ENCODE measurements at places on chromosomes 4 and X.

- peak; percentile 31 for DNase-seq
These were observed 1539.0 kb upstream of the IGFBP7 start for GRCh38 chr4:58649226-58649625.

DNA sequence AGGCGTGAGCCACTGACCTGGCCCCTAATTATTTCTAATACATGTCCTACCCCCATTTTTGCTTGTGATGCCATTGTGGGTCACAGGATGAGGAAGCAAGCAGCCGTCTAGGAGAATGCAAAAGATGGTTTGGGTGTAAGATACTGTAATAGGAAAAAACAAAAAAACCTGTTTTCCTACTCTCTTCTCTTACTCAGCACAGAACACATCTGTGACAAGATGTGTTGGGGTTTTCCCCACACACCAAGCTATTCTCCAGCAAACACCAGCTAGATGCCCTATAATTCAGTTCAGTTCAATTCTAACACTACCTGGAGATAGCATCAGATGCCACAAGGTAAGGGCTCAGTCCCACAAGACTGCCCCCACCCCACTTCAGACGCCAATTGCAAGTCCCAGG is 15.3 kb upstream of the HPRT1 start:
- no peak for DNase-seq

- DNase-seq: no peak
These were observed 39.3 kb downstream of the SLAIN2 start for GRCh38 chr4:48380583-48381167.

- no peak for DNase-seq
These were observed 65.6 kb upstream of the PCDH18 start for GRCh38 chr4:137597752-137598430.

DNA sequence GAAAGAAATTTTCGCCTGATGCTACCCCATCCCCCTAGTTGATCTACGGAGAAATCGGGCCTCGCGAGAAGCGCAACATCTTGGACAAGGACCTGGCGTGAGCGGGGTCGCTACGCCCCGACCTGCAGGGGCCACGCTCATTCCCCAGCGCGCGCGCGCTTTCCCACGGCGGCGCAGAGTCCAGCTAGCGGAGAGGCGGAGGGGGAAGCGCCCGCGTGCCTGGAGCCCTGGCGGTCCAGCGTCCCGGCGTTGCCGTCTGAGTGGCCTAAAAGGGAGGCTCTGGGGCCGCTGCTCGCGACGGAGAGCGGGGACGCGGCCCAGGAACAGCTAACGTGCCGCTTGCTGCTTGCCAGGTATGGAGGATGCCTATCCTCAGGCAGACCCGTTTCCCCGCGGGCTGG is 6.0 kb upstream of the SOX3 start:
- no peak for DNase-seq

GRCh38 chrX:130106071-130106470 is 4.2 kb downstream of the ELF4 start:
- no peak for DNase-seq

DNA sequence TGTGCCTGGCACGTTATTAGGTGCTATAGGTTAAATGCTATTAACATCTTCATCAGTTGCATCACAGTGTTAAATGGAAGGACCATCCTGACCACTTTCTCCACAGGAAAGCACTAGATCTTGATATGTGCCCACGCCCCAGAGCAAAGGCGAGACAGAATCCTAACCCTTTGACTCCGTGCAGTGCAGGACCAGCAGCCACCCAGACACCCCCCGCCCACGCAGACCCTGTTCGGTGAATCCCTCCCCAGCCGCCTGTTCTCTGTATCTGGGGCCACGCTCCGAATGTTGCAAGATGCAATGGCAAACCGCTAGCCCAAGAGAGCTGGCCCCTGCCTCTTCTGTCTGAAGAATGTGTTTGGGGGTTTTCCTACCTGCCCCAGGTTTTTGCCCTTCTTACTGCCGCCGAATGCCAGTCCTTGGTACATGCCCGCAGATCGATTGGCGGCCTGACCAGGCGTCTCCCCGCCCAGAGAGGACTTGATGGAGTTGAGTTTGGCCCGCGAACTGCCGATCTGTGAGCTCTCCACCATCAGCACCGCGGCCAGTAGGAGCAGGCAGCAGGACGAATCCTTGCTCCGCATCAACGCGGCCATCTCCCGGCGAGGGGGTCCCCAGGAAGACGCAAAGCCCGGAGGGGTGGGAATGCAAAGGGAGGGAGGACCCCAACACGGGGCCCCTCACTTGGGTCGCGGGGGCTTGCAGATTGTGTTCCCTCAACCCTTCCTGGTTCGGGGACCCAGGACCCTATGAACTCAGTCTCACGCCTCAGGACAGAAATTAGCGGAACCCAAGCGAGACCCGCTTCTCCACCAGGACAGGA is 906 bp downstream of the DKK2 start:
- DNase-seq: no peak

DNA sequence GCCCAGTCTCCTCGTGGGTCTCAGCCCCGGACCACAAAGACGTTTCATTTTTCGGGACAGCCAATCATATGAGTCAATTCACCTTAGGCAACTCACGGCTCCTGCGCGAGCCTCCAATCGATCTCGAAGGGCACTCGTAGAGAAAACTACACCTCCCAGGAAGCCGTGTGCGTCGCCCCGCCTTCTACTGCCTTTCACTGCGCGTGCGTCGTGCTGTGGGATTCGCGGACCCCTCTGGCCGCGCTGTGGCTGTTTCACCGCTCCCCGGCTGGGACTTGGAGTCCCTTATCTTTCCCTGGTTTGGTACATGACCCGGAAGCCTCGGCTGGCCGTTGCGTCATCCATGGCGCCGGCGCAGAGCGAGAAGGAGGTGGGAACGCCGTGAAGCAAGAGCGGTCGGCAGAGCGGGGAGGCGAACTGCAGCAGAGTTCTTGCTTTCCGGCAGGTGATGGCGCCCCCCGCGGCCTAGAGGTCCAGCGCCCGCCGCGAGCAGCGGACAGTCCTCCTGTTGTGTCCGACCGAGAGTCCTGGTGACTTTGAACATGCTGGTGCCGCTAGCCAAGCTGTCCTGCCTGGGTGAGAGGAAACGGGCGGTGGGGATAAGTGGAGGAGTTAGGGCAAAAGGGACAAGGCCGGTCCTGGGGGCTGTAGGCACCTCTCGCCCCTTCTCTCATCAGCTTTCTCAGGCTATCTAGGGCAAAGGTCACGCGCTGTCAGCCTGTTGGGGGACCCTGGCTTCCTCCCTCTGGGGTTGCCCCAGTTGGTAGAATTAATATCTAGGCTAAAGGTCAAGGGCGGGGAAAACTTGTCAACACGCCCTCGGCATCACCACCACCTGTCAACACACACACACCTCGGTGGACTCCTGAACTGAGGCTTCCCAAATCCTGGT is at the start of gene ETFDH:
Gene ETFDH, plus strand, starts transcription at position 382 of the 892 bp plus-strand sequence. Its CDS starts 161 bp downstream, at position 543.
- peak; percentile 100 for DNase-seq

- DNase-seq: no peak
These were observed 20.3 kb upstream of the HGFAC start for GRCh38 chr4:3421470-3421869.

DNA sequence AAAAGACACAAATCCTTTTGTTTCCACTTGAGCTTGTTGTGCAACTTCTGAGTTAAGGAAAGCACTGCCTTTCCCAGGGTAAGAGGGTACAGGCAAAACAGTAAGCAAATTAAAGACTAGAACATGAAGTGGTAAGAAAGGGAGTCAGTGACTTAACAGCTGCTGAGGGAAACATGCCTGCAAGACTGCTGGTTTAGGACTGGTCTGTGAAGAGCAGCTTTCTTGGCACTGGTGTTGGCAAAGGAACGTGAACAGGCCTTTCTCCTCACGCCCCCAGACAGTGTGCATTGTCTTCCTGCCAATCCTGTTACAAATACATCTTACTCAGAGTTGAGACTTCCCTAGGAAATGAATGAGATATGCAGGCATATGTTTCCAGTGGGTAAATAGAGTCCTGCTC is 2.6 kb downstream of the LHFPL1 start:
- no peak for DNase-seq

GRCh38 chrX:138889149-138889548 is 177.6 kb upstream of the FGF13 start:
- no peak for DNase-seq

- DNase-seq: no peak
These were observed 132.6 kb downstream of the FHDC1 start for GRCh38 chr4:153068751-153069150.

DNA sequence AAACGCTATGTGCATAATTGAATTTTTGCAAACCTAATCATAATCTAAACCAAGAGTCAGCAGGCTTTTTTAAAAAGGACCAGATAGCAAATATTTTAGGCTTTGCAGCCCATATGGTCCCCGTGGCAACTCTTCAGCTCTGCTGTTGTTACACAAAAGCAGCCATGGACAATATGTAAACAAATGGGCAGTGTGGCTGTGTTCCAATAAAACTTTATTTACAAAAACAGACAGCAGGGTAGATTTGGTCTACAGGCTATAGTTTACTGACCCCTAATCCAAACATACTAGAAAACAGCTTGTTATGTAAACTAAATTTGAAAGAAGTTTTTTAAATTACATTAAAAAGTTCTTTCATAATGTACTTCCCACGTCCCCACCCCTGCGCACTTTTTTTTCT is 53.1 kb downstream of the FUNDC1 start:
- no peak for DNase-seq

- no peak for DNase-seq
These were observed 276.5 kb downstream of the PPP4R3C start for GRCh38 chrX:27186671-27187070.

- no peak for DNase-seq
These were observed 14.4 kb downstream of the MCUB start for GRCh38 chr4:109574443-109574850.

- no peak for DNase-seq
These were observed at the start of gene TMEM150C for GRCh38 chr4:82561786-82562563. TMEM150C (minus strand) TSS chr4:82561988; CDS start chr4:82504657, 57,331 bp downstream.

DNA sequence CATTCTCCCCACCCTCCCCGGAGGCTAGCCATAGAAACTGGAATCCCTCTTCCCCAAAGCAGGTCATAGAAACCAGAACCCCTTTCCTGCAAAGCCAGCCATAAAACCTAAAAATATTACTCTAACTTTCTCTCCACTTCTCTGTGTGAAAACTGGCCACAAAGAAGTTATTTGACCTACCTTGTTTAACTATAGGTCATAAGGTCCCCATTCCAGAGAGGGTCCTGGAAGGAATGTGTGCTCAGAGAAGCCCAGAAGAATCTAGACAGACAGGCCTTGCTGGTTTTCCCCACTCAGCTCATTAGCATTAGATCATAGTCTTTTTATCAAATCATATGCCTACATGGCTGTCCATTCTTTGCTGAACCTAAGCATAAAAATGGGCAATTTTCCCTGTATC is 52.8 kb upstream of the TEX13A start:
- DNase-seq: no peak

- no peak for DNase-seq
These were observed 29.2 kb downstream of the SMIM14 start for GRCh38 chr4:39609454-39609931.

GRCh38 chr4:186900984-186901383 is 177.3 kb upstream of the FAT1 start:
- DNase-seq: no peak

- DNase-seq: no peak
These were observed 12.4 kb upstream of the DHRSX start for GRCh38 chrX:2513121-2513664.

- no peak for DNase-seq
These were observed 105.9 kb downstream of the DDX60 start for GRCh38 chr4:168212656-168213055.

DNA sequence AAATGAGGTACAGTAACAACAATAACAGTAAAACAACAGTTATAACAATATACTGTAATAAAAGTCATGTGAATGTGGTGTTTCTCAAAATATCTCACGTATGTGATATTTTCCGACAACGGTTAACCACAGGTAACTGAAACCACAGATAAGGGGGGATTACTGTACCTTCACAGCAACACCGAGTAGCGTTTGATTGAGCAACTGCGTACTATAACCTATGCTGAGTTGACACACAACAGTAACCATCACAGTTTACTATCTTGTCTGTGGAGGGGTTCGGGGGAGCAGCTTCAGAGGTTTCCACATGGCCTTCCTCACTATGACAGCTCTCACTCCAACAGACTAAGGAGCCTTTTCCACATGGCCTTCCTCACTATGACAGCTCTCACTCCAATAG is 13.4 kb downstream of the RBMX2 start:
- no peak for DNase-seq

DNA sequence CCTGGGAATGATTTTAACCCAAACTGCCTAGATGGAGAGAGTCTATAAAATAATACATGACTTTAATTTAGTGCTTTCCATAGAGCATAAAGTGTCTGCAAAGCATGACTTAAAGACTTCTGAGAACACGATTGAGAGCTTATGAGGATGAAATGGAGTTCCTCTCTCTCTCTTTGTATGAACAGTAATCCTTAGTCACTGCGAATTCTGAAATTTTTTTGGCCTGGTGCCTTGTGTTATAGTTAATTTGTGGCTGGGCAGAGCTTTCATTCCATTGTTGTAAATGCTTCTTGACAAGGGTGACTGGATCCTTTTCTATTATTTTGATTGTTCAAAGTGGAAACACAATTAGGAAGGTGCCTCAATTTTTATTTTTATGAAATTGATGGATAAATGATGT is 179.5 kb downstream of the CEP135 start:
- no peak for DNase-seq

GRCh38 chr4:62948108-62948507 is 1461.1 kb downstream of the TECRL start:
- no peak for DNase-seq

- no peak for DNase-seq
These were observed 6.8 kb upstream of the TMEM144 start for GRCh38 chr4:158203436-158203835.

DNA sequence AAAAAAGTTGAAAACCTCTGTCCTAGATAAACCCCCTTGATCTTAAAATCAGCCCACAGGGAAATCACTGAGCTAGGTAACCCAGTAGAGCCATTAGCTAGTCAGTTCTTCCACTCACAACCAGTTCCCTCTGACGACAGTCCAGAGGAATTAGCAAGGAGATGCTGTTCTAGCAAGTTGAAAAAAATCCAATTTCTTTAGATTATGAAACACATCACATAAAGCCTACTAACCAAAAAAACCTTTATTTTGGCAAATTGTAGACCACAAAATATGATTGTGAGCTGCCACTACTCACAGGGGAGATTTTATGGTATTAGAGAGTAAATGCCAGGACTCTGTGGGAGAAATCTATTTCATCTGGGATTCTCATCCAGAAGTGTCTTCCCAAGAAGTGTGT is 22.6 kb downstream of the ADAMTS3 start:
- no peak for DNase-seq

GRCh38 chrX:51641421-51642021 is 22.8 kb upstream of the CENPVL3 start:
- no peak for DNase-seq

DNA sequence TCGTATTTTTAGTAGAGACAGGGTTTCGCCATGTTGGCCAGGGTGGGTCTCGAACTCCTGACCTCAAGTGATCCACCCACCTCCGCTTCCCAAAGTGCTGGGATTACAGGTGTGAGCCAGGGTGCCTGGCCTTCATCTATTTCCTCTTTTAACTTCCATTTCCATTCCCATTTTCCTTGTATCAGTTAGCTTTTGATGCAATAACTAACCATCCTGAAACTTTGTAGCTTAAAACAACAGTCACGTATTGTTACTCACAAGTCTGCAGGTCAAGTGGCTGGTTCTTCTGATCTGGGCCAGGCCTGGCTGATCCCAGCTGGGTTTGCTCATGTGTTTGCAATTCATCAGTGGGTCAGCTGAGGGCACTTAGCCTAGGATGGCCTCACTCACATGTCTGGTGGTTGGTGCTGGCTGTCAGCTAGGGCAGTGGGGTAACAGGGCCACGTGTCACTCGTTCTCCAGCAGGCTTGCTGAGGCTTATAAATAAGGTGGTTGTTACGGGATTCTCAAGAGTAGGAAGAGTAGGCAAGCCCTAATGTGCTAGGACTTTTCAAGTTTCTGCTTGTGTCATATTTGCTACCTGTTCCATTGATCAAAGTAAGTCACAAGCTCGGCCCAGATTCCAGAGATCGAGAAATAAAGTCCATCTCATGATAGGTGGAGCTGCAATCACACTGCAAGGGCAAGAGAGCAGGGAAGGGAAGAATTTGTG is 88.2 kb downstream of the SOWAHB start:
- no peak for DNase-seq
